ENCODE measurements at places on chromosomes 16 and 17.

- no peak for DNase-seq
These were observed 10.2 kb upstream of the STRADA start for GRCh38 chr17:63751806-63752205.

GRCh38 chr16:56343661-56344517, 81.5 kb downstream of the AMFR start:
- no peak for DNase-seq

GRCh38 chr17:78954684-78955083, 25.0 kb downstream of the LGALS3BP start:
- DNase-seq: no peak

- no peak for DNase-seq
These were observed 88.0 kb downstream of the CACNG1 start for GRCh38 chr17:67132366-67132765.

GRCh38 chr17:34254651-34255380, at the start of gene CCL2:
TSS of gene CCL2 (plus strand) at chr17:34255285. CDS start at chr17:34255350, 65 bp downstream.
- no peak for DNase-seq

- DNase-seq: no peak
These were observed 5.3 kb downstream of the MNT start for GRCh38 chr17:2395258-2396181.

GRCh38 chr17:39015546-39015935, 48.3 kb upstream of the FBXO47 start:
- DNase-seq: no peak

GRCh38 chr16:55436587-55436986, 42.4 kb upstream of the MMP2 start:
- DNase-seq: no peak

DNA sequence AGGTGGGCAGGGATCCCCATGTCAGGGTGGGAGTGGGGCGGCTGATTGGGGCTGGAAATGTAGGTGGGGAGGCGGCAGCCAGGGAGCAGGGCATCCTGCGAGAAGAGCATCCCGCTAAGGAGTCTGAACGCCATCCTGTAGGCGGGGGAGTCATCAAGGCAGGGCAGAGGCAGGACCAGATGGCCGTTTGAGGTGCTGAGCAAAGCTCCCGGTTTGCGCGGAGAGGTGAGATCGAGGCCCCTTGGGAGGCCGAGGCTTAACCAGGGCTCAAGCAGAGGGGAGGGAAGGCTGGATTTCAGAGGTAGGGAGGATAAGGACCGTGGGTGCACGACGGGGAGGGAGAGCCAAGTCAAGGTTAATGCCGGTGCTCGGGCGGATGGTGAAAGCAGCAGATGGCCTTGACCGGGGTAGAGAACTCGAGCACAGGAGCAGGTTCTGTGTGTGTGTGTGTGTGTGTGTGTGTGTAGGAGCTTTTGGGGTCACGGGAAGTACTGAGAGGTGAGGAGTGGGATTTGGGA, 472 bp upstream of the NME2 start:
- peak; percentile 77 for DNase-seq
